ENCODE measurements at places on chromosomes 13 and 19.

DNA sequence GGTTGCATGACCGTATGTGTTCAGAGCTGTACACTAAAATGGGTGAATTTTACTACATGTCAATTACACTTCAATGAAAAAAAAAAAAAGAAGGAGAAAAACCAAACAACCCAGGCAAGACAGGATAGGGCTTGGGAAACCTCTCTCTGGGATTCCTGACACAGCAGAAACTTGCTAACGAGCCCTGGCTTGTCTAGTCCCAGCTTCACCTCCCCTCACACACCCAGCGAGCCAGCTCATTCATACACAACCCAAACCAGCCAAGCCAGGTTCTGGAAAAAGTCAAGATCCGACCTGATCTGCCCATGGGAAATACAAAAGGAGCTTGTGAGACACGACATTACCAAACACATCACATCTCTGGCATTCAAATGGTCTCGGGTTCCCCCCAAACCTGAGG is 3.7 kb upstream of the TECR start:
- DNase-seq = no peak

- no peak for DNase-seq
Observed at GRCh38 chr19:16261584-16262368, 62.9 kb upstream of the KLF2 start.

- no peak for DNase-seq
Observed at GRCh38 chr19:31041461-31041860, 307.8 kb downstream of the TSHZ3 start.

- peak; percentile 98 for DNase-seq
Observed at GRCh38 chr19:3968556-3969434, 2.1 kb downstream of the DAPK3 start.

DNA sequence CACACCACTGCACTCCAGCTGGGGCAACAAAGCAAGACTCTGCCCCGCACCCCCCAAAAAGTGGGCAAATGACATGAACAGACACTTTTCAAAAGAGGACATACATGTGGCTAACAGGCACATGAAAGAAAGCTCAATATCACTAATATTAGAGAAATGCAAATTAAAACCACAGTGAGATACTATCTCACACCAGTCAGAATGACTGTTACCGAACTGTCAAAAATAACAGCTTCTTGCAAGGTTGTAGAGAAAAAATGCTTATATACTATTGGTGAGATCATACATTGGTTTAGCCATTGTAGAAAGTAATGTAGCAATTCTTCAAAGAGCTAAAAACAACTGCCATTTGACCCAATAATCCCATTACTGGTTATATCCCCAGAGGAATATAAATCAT is 99.5 kb upstream of the SPATA13 start:
- no peak for DNase-seq

GRCh38 chr13:19239114-19239860 is 57.7 kb upstream of the TUBA3C start:
- no peak for DNase-seq
